Camera-type eye (tissue), 1 donor: ENCODE measurements at places on chromosomes 7 and 10. TPM values are rescaled to one million over a fixed set of nuclear protein-coding genes. Genes with fewer than 3 reads are reported as not detected.

ANKRD7 gene
- 4.4 TPM for total RNA-seq

TEX47 gene
- total RNA-seq = not detected

ERVW-1 gene
- not detected for total RNA-seq

NFE2L3 gene
- total RNA-seq = 3.7 TPM

TMEM273 gene
- 11.9 TPM for total RNA-seq

SPDYE16 gene
- total RNA-seq = 1.2 TPM

NOM1 gene
- total RNA-seq = 37.8 TPM

CALML3 gene
- 0.33 TPM for total RNA-seq

EFCAB10 gene
- 0.99 TPM for total RNA-seq

VSTM4 gene
- 30.1 TPM for total RNA-seq

DNAJB6 gene
- total RNA-seq = 145 TPM

ANXA8L1 gene
- total RNA-seq = 4.9 TPM

CRHR2 gene
- total RNA-seq = 0.60 TPM

LRRC4 gene
- total RNA-seq = 4.6 TPM

CTAGE4 gene
- total RNA-seq = 2.7 TPM

CUL2 gene
- total RNA-seq = 36.3 TPM

CALHM3 gene
- total RNA-seq = not detected

LRRC27 gene
- 20.0 TPM for total RNA-seq

PARD3 gene
- total RNA-seq = 86.4 TPM

PSMC2 gene
- 114 TPM for total RNA-seq

PNLIP gene
- not detected for total RNA-seq

FRMD4A gene
- total RNA-seq = 103 TPM

CWF19L1 gene
- 30.8 TPM for total RNA-seq

CUL1 gene
- 69.1 TPM for total RNA-seq

RPS24 gene
- 2,015 TPM for total RNA-seq

KIF20B gene
- 17.2 TPM for total RNA-seq

CCL24 gene
- total RNA-seq = not detected

GNAT3 gene
- not detected for total RNA-seq
